Retinal pigment epithelial cell (primary cell): ENCODE measurements at places on chromosomes 16 and 17.

DNA sequence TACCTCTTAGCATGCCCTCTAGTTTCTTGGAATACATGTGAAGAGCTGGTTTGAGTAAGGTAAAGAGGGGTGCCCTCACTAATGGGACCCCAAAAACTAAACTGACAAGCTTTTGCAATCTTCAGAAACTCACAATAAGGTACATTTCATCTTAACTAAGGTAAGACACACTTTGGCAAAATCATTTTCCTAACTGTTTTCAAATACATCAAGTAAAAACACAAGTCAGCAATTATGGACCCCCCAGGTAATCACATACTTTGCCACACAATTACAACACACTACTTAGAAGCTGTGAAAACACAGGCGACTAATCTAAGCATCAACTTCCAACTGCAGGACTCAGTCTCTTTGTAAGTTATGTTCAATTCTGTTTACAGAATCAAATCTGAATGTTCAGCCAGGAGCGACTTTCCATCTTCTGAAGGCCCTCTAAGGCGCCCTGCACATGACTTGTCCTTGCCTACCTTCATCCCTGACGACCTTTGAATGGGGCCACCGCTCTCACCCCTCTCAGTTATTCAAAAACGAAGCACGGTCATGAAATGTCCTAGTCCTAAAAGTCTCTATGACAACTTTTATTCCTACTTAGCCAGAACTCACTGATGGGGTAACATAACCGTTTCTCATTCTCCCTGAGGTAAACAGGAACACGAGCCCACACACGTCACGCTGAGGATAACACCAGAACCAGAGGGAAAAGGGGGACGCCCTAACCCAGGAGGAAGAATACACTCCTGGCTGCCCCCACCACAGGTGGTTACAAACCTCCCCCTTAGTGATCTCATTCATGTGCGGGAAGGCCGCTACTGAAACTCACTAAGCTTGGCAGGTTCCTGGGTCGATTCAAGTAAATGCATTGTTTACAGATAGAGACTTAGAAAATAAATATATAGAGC lies 5.5 kb downstream of the CREBBP start:
- no peak for DNase-seq

- no peak for DNase-seq
Observed at GRCh38 chr16:14672403-14672971, 21.6 kb downstream of the PLA2G10 start.

DNA sequence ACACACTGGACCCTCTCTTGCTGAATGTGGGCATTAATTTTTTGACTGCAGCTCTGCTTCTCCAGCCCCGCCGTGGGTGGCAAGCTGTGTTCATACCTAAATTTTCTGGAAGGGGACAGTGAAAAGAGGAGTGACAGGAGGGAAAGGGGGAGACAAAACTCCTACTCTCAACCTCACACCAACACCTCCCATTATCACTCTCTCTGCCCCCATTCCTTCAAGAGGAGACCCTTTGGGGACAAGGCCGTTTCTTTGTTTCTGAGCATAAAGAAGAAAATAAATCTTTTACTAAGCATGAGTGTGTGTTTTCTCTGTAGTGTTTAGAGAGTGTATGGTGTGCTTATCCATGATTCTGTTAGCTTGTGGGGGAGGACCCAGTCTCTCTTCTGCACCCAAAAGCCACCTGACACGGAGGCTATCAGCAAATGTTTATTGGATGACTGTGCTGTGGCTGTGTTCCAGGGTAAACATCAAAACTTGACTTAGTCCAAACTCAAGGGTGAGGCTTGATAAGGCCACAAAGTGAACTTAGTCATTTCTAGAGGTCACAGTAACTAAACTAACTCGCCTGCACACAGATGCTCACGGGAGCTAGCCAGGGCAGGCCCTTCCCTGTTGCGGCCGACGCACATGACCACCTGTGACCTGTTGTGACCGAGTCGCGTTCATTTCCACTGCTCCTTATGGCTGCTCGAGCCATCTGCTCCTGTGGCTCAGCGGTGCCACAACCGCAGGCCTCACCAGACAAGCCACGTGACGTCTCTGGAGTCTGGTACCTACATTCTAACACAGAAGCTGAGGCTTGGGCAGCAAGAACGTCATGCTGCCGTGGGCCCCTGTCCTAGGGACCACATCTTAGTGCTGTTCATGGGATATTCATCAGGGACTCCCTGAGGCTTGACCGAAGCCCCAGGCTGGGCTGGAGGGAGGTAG lies 9.8 kb upstream of the MED11 start:
- DNase-seq = no peak

GRCh38 chr16:85888405-85889331 lies 10.3 kb upstream of the IRF8 start:
- DNase-seq = no peak

- DNase-seq = no peak
Observed at GRCh38 chr17:31052187-31052889, 42.4 kb upstream of the NF1 start.

DNA sequence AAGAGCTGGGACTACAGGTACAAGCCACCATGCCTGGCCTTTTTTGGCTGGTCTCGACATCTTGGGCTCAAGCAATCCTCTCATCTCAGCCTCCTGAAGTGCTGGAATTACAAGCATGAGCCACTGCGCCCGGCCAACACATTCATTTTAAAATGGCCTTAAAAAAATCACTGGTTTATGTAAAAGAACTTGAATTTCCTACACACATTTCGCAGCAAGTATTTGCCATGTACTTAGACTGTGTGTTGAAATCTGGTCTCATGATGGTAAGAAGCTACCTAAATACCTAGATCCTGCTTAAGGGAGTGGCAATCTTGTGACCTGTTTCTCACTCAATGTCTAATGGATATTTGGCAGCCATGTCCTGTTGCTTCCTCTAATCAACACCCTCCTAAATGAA lies 8.5 kb upstream of the CYTH1 start:
- DNase-seq = peak; percentile 68

- DNase-seq = no peak
Observed at GRCh38 chr17:83136931-83137330, 57.5 kb downstream of the METRNL start.

DNA sequence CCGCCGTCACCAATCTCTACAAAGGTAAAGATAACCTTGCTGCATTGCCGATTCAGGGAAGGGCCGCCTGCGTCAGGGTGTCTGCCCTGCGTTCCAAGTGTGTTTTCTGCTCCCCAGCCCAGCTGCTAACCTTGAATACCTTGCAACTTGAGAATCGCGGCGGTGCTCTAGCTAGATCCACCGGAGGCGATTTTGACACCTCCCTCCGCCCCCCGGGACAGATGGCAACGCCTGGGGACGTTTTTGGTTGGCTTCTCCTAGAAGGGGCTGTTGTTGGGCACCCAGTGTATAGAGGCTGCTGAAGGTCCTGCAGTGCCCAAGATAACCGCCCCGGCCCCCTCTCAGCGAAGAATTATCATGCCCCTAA lies 1.5 kb downstream of the HAPSTR1 start:
- DNase-seq = no peak

DNA sequence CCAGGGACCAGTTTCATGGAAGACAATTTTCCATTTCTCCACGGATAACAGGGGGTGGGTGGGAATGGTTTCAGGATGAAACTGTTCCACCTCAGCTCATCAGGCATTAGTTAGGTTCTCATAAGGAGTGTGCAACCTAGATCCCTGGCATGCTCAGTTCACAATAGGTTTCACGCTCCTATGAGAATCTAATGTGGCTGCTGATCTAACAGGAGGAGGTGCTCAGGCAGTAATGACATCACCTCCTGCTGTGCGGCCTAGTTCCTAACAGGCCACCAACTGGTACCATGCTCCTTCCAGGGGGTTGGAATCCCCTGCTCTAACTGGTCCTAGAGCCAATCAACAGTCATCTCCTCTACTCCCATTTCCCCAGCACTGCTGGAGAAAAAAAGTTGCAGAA lies 19.9 kb downstream of the TEX14 start:
- no peak for DNase-seq

- DNase-seq = no peak
Observed at GRCh38 chr16:85227946-85228862, 115.9 kb upstream of the CIBAR2 start.

GRCh38 chr16:22736791-22737190 lies 77.2 kb upstream of the HS3ST2 start:
- no peak for DNase-seq

GRCh38 chr17:3865176-3865575 lies 19.1 kb upstream of the NCBP3 start:
- DNase-seq = no peak

GRCh38 chr17:55873017-55873758 lies 122.3 kb downstream of the PCTP start:
- DNase-seq = no peak

GRCh38 chr16:49055824-49056545 lies 225.7 kb downstream of the CBLN1 start:
- DNase-seq = no peak

GRCh38 chr17:57515662-57516211 lies 229.4 kb downstream of the CCDC182 start:
- DNase-seq = no peak

DNA sequence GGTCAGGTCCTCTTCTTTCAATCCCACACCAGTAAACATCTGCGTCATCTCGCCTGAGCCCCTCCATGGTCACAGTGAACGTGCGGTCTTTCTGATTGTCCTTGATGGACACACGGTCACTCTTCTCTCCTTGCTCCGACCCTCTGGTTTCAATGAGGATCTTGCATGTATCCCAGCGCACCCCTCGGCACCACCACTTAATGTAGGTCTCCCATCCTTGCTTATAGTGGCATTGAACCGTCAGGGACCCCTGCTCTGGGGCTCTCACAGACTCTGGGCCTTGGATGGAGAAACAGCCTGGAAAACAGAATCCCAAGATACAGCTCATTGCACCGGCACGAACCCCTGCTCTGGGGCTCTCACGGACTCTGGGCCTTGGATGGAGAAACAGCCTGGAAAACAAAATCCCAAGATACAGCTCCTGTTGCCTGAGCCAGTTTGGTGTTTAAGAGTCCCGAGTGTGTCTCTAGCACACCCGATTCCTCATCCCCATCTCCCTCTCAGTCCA lies 5.4 kb downstream of the CD300LB start:
- no peak for DNase-seq

- no peak for DNase-seq
Observed at GRCh38 chr16:20918486-20919239, 18.1 kb downstream of the LYRM1 start.

DNA sequence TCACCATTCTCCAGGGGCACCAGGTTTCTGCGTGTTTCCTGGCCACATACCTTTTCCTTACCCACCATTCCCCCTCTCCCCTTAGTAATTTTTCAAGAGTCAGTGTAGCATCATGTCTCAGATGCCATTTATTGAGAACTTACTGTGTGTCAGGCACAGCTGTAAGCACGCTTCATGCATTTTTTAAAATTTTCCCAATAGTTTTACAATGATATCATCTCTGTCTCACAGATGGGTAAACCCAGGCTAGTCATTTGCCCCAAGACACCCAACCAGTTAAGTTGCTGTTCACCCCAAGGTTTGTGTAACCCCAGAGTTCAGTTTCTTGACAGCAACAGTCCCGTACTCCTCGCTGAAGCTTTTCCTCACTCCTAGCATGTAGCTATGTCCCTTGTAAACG lies 56.4 kb upstream of the IRX3 start:
- no peak for DNase-seq

GRCh38 chr17:61390479-61390791 lies 9.2 kb upstream of the TBX2 start:
- no peak for DNase-seq

DNA sequence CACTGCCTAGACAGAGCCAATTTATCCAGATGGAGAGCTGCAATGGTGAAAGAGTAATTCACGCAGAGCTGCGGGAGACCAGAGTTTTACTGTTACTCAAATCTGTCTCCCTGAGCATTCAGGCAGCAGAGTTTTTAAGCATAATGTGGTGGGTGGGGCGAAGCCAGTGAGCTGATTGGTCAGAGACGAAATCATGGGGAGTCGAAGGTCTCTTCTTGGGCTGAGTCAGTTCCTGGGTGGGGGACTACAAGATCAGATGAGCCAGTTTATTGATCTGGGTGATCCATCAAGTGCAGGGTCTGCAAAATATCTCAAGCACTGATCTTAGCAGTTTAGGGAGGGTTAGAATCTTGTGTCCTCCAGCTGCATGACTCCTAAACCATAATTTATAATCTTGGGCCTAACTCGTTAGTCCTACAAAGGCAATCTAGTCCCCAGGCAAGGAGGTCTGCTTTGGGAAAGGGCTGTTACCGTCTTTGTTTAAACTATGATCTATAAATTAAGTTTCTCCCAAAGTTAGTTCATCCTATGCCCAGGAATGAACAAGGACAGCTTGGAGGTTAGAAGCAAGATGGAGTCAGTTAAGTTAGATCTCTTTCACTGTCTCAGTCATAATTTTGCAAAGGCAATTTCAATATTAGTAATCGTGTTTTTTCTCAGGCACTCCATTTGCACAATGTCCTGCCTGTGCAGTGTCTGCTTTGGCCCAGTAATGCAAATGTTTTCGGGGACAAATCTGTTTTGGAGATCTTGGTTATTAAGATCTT lies 27.0 kb downstream of the PIGL start:
- DNase-seq = no peak

DNA sequence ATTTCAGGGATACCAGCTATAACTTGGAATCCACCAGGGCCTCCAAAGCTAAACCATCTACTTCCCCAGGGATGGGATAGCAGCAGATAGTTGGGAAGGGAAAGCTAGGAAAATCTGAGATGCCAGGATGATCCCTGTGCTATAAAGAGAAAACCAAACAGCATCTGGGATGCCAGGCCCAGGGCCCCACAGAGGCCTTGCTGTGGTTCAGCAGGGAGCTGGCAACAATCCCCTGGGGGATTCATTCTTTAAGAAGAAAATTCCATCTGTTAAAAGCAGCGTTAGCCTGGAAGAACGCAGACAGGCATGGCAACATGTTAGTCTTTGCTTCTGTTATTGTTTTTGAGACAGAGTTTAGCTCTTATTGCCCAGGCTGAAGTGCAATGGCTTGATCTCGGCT lies 16.6 kb downstream of the MYO18A start:
- no peak for DNase-seq

GRCh38 chr17:75749545-75750389 lies 15.2 kb downstream of the GALK1 start:
- DNase-seq = no peak

- no peak for DNase-seq
Observed at GRCh38 chr16:69880640-69881133, 70.4 kb upstream of the CLEC18A start.

DNA sequence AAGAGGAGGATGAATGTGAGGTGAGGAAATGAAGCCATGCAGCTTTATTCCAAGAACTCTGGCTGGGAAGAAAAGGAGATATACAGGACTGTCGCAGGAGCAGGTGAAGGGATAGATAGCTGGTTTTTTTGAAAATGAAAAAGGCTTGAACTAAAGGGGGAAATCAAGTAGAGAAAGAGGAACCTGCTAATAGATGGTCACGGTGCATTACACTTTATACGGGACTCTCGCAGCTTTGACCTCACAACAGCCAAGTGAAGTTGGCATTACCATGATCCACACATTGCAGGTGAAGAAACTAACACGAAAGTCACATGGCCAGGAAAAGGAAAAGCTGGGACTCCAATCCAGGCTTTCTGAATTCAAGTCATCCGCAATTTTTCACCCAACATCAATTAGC lies 86.9 kb downstream of the HS3ST2 start:
- DNase-seq = no peak

- peak; percentile 11 for DNase-seq
Observed at GRCh38 chr16:53159781-53160436, 105.1 kb downstream of the CHD9 start.

GRCh38 chr17:48025040-48025903 lies 12.3 kb downstream of the COPZ2 start:
- peak; percentile 89 for DNase-seq

- DNase-seq = no peak
Observed at GRCh38 chr16:1152651-1153259, at the start of gene CACNA1H. Gene CACNA1H, plus strand, starts transcription at chr16:1153106. Its CDS starts 632 bp downstream, at chr16:1153738.
